IPS DF 6.9 (cell line): ENCODE measurements at places on chromosomes 12 and 14.

DNA sequence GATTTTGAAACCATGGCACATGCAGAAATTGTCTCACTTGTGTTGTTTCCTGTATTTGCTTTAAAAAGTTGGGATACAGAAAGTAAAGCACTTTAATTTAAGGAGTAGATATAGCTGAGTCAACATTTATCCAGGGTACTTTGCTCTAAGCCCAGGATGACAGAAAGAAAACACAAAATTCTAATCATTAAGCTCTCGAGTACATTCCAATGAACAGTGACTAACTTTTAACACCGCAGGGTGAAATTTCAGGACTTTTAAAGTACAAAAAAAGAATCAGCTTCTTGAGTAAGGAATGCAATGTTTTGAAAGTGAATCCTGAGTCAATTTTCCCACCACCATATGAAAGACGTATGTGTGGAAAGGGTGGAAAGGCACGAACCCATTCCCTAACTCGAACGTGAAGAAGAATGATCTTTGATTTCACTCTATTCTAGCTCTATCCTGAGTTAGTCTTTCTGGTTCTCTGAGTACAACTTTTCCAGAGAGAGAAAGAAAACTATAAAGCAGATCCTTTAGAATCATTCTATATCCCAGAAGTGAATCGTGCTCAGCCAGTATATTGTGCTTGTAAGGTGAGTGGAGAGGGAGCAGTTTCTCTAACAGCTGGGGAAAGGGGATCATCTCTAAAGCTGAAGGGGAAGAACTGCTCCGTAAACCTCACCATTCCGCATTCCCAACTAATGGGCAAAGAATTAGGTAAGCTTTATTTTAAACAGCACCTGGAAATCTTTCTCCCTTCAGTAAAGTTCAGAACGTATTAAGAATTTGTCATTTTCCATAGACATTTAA lies 779.0 kb upstream of the FLRT2 start:
- DNase-seq, result no peak

GRCh38 chr14:76951166-76951565 lies 77.3 kb downstream of the IRF2BPL start:
- no peak for DNase-seq

- no peak for DNase-seq
These were observed 5.2 kb upstream of the MAP3K9 start for GRCh38 chr14:70814466-70814865.

DNA sequence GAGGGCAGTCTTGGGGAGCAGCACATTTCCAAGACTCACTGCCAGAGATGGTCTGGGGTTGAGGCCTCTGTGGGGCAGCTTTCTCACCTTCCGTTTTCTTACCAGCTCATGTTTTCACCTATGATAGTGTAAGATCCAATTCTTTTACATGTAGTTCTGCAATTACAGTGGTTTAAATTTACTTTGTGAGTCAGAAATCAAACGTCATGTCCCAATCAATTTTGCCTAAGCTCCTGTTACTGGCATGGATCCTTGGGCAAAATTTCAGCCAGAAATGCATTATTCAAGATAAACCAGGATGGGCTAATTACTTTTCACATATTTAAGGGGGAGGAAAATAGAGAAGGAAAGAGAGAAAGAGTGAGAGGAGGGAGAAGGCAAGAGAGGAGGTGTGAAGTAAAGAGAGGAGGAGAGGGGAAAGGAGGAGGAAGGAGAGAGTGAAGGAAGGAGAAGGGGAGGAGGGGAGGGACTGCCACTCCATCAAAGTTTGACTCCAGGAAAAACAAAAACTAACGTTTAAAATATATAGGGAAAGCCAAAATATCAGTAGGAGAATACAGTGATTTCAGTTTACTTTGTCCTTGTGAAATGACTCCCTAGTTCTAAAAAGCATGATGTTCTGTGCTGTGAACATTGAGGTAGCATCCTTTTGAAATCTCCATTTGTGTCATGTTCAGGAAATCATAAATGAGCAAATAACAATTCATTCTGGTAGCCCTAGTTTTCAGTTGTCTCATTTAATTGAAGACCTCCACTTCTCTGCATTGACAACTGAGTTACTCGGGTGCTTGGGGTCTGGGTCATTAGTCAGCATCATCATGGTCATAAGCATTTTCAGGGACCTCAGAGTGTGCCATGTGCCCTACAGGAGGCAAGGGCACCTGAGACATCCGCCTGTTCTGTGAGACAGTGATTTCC lies 3.0 kb downstream of the BMAL2 start:
- no peak for DNase-seq

- no peak for DNase-seq
These were observed 172.8 kb downstream of the ETV6 start for GRCh38 chr12:11822081-11822834.

DNA sequence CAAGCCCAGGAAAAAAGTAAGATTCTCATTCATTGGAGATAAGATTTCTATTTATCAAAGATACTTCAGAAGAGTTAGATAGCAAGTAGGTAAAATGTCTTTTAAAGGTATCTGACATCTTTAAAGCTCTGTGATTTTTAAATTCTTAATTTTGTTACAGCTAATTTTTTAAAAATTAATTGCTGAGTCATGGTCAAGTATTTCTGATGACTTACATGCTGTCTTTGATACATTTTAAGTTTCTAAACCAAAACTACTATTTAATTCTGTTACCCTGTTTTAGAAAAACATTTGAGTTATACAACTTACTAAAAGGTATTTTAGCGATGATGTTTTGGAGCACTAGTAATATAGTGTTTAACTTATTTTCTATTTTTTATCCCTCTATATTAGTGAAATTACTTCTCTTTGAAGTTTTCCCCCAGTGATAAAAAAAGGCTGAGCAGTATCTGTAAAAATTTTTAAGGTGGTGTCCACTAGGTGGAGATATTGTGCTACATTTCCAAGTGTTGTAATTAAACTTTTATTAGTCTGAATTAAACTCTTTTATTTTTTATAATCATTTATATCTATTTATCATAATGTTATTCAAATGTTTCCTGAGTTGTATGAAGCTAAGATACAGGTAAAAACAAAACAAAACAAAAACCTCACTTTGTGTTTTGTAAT lies 11.5 kb downstream of the ALG10 start:
- no peak for DNase-seq

- DNase-seq, result no peak
These were observed 166.4 kb upstream of the LMNTD1 start for GRCh38 chr12:25719505-25719904.

DNA sequence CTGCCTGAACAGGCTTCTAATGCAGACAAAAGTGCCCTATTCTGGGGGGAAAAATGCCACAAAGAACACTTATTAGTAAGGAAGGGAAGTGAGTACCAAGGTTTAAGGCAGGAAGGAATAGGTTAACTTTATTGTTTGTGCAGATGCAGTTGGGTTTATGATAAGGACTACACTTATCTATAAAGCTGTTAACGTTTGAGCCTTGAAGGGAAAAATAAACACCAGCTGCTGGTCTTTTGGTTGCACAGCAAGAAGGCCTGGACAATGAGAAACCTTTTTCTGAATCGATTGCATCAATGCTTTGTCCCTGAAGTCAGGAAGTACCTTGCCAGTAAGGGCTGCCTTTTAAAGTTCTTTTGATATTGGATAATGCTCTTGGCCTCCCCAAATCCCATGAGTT lies 407.8 kb downstream of the ATP23 start:
- DNase-seq, result no peak

GRCh38 chr14:76163668-76164363 lies 12.1 kb downstream of the GPATCH2L start:
- DNase-seq, result no peak

- DNase-seq, result no peak
These were observed 23.9 kb upstream of the TEX22 start for GRCh38 chr14:105374389-105374788.

DNA sequence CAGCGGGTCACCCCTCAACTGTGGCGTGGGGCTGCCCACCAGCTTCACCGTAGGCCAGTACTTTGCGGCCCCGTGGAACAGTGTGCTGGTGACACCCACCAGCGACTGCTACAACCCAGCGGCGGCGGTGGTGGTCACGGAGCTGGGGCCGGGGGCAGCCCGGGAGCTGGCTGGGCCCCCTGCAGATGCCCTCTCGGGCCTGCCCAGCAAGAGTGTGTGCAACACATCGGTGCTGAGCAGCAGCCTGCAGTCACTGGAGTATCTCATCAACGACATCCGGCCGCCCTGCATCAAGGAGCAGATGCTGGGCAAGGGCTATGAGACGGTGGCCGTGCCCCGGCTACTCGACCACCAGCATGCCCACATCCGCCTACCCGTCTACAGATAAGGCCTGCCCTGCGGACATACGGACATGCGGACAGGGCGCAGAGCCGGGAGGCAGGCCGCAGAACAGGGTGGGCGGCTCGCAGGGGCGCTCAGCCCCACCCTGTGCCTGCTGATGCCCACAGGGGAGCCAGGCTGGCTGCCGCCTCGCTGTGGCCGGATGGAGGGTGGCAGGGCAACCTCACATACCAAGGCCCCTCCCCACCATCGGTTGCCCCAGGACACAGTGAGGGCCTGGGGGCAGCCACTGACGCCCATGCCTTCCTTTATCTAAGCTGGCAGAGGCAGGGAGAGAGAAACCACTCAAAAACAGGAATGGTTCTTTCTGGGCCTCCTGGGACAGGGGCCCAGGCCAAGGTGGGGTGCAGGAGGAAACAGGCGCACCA lies 55.5 kb downstream of the FAM222A start:
- DNase-seq, result no peak

DNA sequence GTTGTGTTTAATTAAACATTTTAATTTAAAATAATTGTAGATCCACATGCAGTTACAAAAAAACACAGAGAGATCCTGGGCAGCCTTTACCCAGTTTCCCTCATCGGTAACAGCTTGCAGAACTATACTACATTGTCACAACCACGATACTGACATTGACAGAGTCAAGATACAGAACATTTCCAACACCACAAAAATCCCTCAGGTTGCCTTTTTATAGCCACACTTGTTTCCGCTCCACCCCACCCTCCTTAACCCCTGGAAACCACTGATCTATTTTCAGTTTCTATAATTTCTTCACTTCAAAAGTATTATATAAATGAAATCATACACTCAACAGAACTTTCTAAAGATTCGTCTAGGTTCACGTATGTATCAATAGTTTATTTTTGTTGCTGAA lies 458.8 kb upstream of the SOX5 start:
- no peak for DNase-seq

GRCh38 chr14:99734406-99735051 lies 50.4 kb downstream of the CYP46A1 start:
- no peak for DNase-seq

DNA sequence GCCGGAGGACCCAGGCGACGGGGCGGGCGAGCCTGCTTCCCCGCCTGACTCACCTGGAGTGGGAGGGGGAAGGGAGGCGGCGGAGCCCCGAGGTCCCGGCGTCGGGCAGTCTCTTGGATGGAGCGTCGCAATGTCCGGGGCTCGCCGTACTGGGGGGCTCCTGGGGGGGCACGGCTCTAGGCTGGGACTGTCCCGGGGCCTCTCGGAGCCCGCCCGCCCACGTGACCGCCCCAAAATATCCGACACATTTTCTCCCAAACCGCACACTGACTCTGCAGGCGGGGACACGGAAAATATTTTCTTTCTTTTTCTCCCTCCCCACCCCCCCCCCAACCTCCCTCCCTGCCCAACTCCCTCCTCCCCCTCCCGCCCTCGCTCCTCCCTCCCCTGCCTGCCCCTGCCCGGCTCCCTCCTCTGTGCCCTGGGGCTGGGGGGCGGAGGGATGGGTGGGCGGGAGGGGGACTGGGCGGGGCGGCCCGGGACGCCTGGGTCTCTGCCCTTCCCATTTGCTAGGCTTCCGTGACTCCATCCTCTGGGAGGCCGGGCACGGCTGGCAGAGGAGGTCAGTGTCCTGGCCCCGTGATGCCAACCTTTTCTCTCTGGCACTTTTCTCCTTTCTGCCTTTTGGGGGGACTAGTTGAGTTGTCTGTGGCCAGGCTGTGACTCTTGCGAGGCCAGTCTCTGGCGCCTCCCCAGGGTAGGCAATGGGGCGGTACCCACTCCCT lies at the start of gene RARG:
RARG (minus strand) TSS at position 289 of the 725 bp plus-strand sequence. CDS start 4,664 bp downstream, outside the sequence.
- DNase-seq, result no peak

DNA sequence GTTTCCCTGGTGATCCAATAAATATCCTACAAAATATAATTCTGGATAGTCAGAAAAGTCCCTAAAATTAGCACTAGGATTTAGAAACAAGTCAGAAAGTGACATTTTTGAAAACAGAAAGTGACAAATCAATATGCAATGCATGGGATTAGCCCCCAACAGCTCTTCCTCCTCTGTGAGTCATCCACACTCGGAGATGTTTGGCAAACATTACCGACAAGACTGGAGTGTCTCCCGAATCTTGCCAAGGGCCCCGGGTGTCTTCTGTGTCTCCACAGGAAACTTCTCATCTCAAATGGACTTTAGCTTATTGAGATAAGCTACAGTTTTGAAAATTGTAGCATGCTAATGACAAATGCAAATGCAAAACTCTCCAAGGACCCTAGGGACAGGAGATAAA lies 398.9 kb upstream of the CCDC196 start:
- no peak for DNase-seq

DNA sequence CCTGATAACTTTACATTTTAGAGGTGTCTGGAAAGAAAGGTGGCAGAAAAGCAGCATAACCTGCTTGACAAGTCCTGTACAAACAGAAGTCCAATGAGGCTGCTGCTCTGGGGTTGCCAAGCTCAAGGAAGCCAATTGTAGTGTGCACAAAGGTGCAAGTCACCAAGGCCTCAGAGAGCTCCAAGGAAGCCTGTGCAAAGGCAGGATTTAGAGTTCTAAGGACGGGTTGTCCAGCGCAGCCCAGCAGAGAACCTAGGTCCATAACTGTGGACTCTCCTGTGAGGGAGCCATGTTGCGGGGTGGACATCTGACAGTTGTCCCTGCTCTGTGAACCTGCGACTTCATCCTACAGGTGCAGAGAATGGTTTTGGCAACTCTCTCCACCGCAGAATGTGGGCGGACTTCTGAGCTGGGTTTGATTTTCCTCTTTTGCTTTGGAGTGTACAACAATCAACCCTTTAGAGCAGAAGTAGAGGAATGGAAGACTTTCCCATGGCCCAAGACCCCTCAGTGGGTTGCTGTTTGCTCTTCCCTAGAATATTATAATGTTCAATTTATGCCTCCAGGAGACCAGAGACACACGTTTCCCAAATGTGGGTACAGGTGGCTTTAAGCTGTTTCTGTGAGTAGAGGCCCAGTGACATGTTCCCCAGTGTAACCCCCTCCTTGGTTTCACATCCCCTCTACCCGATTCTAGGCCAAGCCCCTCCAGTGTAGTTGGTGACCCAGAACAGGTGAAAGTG lies 81.0 kb downstream of the ETV6 start:
- no peak for DNase-seq

GRCh38 chr12:87259391-87259790 lies 769.8 kb downstream of the C12orf50 start:
- DNase-seq, result no peak

GRCh38 chr14:84885061-84885460 lies 644.9 kb upstream of the FLRT2 start:
- no peak for DNase-seq

DNA sequence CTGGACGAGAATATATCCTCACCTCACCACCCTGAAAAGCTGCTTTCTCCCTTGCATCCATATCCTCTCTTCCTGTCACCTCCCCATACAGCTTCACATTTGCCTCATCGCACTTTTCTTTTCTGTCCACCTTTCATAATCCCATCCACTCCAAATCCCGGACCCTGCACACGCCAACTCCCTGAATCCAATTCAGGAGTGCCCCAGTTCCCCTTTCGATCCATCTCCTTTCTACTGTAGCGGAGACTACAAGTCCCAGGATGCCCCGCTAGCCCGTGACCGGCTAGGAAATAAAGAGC lies 2.5 kb downstream of the TMEM253 start:
- no peak for DNase-seq
